Spinal cord (tissue), 10 donors: ENCODE measurements at places on chromosomes 2 and 18. TPM values are rescaled to one million over a fixed set of nuclear protein-coding genes. Genes with fewer than 3 reads are reported as not detected.

DNA sequence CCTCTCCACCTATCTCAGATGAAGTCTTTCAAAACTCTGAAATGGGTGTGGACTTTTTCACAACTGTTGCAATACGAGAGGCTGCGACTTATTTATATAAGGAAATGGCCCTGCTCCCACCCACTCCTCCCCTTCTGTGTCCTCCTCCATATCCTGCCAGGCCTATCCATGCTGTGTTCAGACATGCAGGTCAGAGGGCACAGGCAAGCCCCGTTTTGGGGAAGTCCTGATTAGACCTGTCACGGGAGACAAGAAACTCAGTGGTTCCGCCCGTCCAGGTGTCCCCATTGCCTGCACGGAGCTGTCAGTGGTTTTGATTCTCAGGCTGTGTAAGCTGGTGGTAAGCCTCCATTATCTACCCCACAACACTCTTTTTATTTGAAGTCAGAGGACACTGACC, 99.6 kb upstream of the MGAT5 start:
- peaks cover 19% of the 10 kb centered on the region for H3K4me1 ChIP-seq
- H3K4me3 ChIP-seq = no peak overlapping the region
- DNase-seq = no peak

GRCh38 chr2:241815477-241816430, 6.8 kb downstream of the NEU4 start:
- no peak overlapping the region for H3K4me3 ChIP-seq
- no peak for DNase-seq
- H3K27me3 ChIP-seq = no peaks in the 10 kb centered on the region

DNA sequence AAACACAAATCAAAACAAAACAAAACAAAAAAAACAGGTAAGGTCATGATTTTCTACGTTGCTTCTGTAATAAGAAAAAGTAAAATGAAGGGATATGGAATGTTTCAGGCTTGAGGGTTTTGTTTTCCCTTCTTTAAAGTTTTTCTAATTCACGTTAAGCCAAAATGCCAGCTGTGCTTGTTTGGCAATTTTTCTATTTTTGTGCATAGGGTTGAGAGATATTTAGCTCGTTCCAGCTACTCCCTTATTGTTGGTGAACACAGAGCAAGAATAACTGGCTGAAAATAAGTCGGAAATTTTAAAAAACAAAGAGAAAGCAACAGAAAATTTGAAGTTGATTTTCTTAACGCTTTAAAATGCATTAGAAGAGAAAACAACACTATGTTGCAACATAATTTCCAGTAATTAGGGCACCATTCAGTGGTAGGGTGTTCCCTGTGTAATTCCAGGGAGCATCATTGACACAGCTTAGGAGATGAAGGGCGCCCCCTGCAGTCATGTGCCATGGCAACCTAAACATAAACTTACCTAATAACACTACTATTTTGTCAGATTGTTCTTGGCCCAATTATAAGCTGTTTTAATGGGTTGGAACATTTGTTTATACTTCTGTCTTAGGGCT, 99.5 kb downstream of the DTNA start:
- no peak for DNase-seq
- H3K27ac ChIP-seq = no peak overlapping the region
- H3K4me1 ChIP-seq = peaks cover 5% of the 10 kb centered on the region
- H3K27me3 ChIP-seq = no peaks in the 10 kb centered on the region
- H3K36me3 ChIP-seq = peaks cover 9% of the 10 kb centered on the region

GRCh38 chr18:2964361-2965010, 48.5 kb downstream of the LPIN2 start:
- DNase-seq = no peak
- H3K4me3 ChIP-seq = no peak overlapping the region
- H3K27me3 ChIP-seq = no peaks in the 10 kb centered on the region
- peaks cover 3% of the 10 kb centered on the region for H3K36me3 ChIP-seq
- H3K4me1 ChIP-seq = peaks cover 6% of the 10 kb centered on the region

GRCh38 chr2:194363878-194364277, 1293.1 kb upstream of the SLC39A10 start:
- no peaks in the 10 kb centered on the region for H3K27me3 ChIP-seq
- H3K27ac ChIP-seq = no peak overlapping the region

GRCh38 chr2:22525681-22526080, 859.3 kb upstream of the KLHL29 start:
- H3K27ac ChIP-seq = no peak overlapping the region
- no peaks in the 10 kb centered on the region for H3K36me3 ChIP-seq
- no peaks in the 10 kb centered on the region for H3K27me3 ChIP-seq

Gene ACSL3
- 102 TPM for total RNA-seq

Gene SERPINE2
- total RNA-seq = 61.9 TPM
